ENCODE measurements at places on chromosomes 3 and 15. TPM values are rescaled to one million over a fixed set of nuclear protein-coding genes. Genes with fewer than 3 reads are reported as not detected.

GRCh38 chr3:162332344-162332743 lies 835.7 kb downstream of the OTOL1 start:
- no peak overlapping the region for H3K4me3 ChIP-seq
- no peak overlapping the region for H3K27ac ChIP-seq
- DNase-seq, result no peak
- no peaks in the 10 kb centered on the region for H3K27me3 ChIP-seq
- no peaks in the 10 kb centered on the region for H3K36me3 ChIP-seq
- H3K4me1 ChIP-seq, result no peaks in the 10 kb centered on the region

DNA sequence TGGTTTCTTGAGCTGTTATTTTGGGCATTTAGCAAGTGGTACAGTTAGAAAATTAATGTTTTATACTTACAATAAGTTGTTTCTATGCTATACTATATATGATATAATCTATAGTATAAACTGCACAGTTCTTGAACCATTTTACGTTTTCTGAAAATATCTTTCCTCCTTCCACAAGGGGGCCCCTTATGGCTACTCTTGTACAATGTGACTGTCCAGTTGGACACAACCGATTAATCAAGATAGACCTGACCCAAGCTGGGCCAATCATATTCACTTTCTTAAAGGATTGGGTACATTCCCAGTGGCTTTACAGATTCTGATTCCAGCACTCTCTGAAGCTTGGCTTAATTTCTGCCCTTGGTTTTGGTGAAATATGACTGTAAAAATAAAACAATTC lies 953.4 kb downstream of the AGBL1 start:
- H3K27me3 ChIP-seq, result no peaks in the 10 kb centered on the region
- no peaks in the 10 kb centered on the region for H3K36me3 ChIP-seq
- H3K4me3 ChIP-seq, result no peak overlapping the region
- no peaks in the 10 kb centered on the region for H3K4me1 ChIP-seq

KY gene
- total RNA-seq, result 46.4 TPM

- no peak overlapping the region for H3K4me3 ChIP-seq
- no peak for DNase-seq
- no peaks in the 10 kb centered on the region for H3K4me1 ChIP-seq
These were observed 261.6 kb downstream of the VPS13C start for GRCh38 chr15:61798631-61799030.

CCK gene
- total RNA-seq, result 10.3 TPM

- H3K4me3 ChIP-seq, result no peak overlapping the region
- no peaks in the 10 kb centered on the region for H3K36me3 ChIP-seq
- peaks cover 4% of the 10 kb centered on the region for H3K4me1 ChIP-seq
- H3K27ac ChIP-seq, result no peak overlapping the region
- no peak for DNase-seq
These were observed 12.3 kb downstream of the ANPEP start for GRCh38 chr15:89802231-89802928.

DNA sequence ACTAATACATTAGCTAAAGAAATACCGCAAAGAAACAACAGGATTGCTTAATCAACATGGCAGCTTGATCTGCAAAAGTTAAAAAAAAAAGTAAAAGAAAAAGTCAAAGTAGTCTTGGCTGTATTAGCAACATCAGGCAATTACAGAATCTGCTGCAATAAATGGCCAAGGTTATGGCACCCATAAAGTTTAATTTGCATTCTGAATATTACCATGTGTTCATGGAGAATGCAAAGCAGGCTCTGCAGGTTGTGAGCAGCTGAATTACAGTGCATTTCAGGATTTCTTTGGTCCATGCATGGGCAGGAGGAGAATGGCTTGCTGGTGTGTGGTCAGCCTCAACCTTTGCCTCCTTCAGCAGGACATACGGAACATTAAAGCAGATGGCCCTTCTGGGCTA lies 199.1 kb upstream of the AZI2 start:
- no peak for DNase-seq
- H3K36me3 ChIP-seq, result no peaks in the 10 kb centered on the region
- no peak overlapping the region for H3K4me3 ChIP-seq

DNA sequence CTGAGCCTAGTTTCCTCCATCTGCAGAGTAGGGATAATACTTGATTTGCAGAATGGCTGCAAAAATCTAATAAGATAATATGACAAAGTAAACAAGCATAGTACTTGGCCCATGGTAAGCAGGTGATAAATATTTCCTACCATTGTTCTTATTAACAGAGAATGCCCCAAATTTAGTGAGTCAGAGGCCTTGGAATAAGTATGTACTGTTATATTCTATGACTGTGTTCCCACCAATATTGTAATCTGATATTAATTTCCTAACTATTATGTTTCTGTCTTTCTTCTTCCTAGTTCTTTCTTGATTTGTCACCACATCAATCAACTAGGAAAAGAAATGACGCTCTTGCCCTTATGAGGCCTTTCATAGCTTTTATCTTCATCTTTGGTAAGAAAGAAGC lies 178.4 kb upstream of the SLC2A2 start:
- no peak for DNase-seq
- no peaks in the 10 kb centered on the region for H3K27me3 ChIP-seq
- peaks cover 2% of the 10 kb centered on the region for H3K36me3 ChIP-seq

GRCh38 chr3:195905970-195906864 lies 2.1 kb downstream of the TNK2 start:
- no peak for DNase-seq
- peak overlapping the region; percentile 51 for H3K4me3 ChIP-seq
- H3K27ac ChIP-seq, result peak overlapping the region; percentile 84
- H3K4me1 ChIP-seq, result peaks cover 41% of the 10 kb centered on the region
- H3K36me3 ChIP-seq, result no peaks in the 10 kb centered on the region

GRCh38 chr3:45693941-45694521 lies 4.8 kb downstream of the SACM1L start:
- no peaks in the 10 kb centered on the region for H3K27me3 ChIP-seq

RNU5B-1 gene
- 283 TPM for total RNA-seq

DNA sequence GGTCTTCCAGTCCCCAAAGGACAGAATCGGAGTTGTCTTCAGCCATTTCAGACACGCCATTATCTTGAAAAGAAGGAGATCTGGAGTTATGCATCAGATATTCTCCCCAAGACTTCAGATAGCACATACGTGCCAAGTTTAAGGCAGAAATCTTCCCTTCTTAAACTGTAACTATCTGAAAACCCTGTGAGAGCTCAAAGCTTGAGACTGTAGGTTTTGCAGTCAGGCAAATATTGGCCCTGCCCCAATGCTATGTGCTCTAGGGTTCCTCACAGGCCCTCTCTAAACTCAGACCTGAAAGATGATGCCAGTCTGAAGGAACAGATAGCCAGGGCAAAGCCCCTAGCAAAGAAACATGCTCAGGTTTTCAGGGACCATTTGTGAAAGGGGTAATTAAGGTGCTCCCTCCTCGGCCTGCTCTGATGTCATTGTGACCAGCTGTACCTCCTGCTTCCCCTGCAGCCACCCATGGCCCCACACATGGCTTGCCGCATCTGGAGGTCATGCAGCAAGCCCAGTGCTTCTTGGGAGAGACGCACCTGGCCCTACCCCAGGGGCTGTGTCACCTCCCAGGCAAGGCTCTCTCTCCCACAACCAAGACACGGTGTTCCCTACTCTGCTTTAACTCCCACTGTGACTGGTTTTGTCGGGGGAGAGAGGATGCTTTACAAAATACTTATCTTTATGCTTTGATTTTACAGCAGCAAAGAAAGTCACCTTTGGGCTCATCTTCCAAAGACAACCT lies 53.4 kb upstream of the POMGNT2 start:
- H3K27me3 ChIP-seq, result no peaks in the 10 kb centered on the region
- H3K27ac ChIP-seq, result no peak overlapping the region
- no peak overlapping the region for H3K4me3 ChIP-seq
- peaks cover 29% of the 10 kb centered on the region for H3K4me1 ChIP-seq
- no peaks in the 10 kb centered on the region for H3K36me3 ChIP-seq
- no peak for DNase-seq

DNA sequence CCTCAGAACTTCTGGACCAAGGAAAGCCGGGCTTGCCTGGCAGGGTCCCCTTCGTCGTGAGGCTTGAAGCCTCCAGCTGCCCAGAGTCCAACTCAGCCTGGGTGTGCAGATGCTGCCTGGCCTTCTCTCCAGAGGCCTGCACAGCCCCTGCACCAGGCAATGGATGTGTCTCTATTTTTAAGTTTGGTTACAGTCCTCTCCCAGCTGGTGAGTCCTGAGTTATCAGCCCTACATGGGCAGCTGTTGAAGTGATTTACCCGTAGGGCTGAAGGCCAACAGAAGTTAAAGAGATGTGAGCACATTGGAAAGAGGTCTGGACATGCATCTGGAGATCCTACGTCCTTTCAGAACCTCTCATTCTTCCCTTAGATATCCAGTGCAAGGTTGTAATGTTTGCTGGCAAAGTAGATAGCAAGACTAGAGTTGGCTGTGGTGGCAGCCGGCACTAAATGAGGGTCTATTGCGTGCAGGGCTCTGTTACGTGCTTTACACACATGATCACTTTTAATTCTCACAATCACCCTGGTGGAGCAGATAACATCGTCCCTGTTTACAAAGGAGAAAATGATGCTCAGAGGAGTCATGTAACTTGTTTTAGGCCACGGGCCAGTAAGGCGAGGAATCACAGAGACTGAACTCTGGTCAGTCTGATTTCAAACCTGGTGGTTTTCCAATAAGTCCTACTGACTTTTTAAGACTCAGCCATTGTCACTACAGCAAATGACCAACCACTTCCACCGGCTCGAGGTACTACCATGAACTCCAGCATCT lies 9.9 kb downstream of the FYCO1 start:
- peak; percentile 83 for DNase-seq
- no peaks in the 10 kb centered on the region for H3K27me3 ChIP-seq
- H3K27ac ChIP-seq, result peak overlapping the region; percentile 48
- H3K4me3 ChIP-seq, result no peak overlapping the region

USP4 gene
- total RNA-seq, result 17.9 TPM

DNA sequence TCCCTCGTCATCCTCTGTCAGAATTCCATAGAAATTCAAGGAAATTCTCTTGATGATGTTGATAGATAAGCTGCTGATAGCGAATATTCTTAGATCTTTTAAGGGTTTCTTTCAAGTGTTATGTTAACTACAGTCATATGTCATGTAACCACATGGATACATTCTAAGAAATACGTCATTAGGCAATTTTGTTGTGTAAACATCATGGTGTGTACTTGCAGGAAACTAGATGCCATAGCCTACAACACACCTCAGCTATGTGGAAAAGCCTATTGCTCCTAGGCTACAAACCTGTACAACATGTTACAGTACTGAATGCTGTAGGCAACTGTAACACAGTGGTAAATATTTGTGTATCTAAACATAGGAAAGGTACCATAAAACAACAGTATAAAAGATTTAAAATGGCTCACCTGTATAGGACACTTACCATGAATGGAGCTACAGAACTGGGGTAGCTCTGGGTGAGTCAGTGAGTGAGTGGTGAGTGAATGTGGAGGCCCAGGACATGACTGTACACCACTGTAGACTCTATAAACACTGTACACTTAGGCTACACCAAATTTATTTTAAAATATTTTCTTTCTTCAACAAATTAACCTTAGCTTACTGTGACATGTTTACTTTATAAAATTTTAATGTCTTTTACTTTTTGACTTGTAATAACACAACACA lies 34.6 kb downstream of the GLDN start:
- no peak for DNase-seq
- no peak overlapping the region for H3K4me3 ChIP-seq
- H3K4me1 ChIP-seq, result peaks cover 7% of the 10 kb centered on the region
- no peaks in the 10 kb centered on the region for H3K27me3 ChIP-seq
- H3K27ac ChIP-seq, result no peak overlapping the region
- no peaks in the 10 kb centered on the region for H3K36me3 ChIP-seq

IQCF5 gene
- total RNA-seq, result not detected

HTR3C gene
- not detected for total RNA-seq

DNA sequence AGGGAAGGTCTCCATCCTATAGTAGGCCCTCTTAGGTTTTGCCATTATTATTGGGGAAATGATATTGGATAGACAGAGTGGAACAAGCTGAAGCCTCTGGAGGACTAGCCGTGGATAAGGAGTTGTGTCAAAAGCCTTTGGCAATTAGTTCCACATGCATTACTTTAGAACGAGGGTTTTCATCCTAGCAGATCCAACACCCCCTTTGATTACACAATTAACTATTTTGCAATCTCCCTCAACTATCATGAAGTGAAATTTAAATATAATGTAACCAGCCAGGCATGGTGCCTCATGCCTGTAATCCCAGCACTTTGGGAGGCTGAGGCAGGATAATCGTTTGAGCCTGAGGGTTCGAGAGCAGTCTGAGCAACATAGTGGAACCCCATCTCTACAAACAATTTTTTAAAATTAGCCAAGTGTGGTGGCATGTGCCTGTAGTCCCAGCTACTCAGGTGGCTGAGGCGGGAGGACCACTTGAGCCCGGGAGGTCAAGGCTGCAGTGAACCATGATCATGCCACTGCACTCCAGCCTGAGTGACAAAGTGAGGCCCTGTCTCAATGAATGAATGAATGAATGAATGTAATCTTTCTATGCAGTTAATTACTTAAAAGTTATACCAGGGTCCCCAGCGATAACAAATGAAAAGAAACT lies 56.8 kb downstream of the PXYLP1 start:
- H3K36me3 ChIP-seq, result peaks cover 22% of the 10 kb centered on the region
- DNase-seq, result no peak
- peaks cover 17% of the 10 kb centered on the region for H3K4me1 ChIP-seq
- no peak overlapping the region for H3K27ac ChIP-seq

- H3K36me3 ChIP-seq, result no peaks in the 10 kb centered on the region
- peak; percentile 68 for DNase-seq
- H3K4me1 ChIP-seq, result no peaks in the 10 kb centered on the region
- H3K27me3 ChIP-seq, result no peaks in the 10 kb centered on the region
These were observed 23.5 kb upstream of the RAP2B start for GRCh38 chr3:153138276-153139210.

C3orf22 gene
- total RNA-seq, result 0.04 TPM

- H3K27me3 ChIP-seq, result no peaks in the 10 kb centered on the region
- no peaks in the 10 kb centered on the region for H3K36me3 ChIP-seq
- no peaks in the 10 kb centered on the region for H3K4me1 ChIP-seq
- H3K27ac ChIP-seq, result no peak overlapping the region
These were observed 514.3 kb downstream of the PDCD6IP start for GRCh38 chr3:34312684-34313083.

GOLGA8R gene
- 3.1 TPM for total RNA-seq

GRCh38 chr3:50150863-50151686 lies 4.0 kb upstream of the SEMA3F start:
- H3K36me3 ChIP-seq, result no peaks in the 10 kb centered on the region
- peaks cover 10% of the 10 kb centered on the region for H3K27me3 ChIP-seq
- no peak overlapping the region for H3K4me3 ChIP-seq
- DNase-seq, result peak; percentile 83
- peaks cover 42% of the 10 kb centered on the region for H3K4me1 ChIP-seq
- H3K27ac ChIP-seq, result peak overlapping the region; percentile 51

GRCh38 chr3:31226346-31226745 lies 306.4 kb upstream of the STT3B start:
- no peak overlapping the region for H3K4me3 ChIP-seq
- no peak overlapping the region for H3K27ac ChIP-seq
- H3K4me1 ChIP-seq, result peaks cover 3% of the 10 kb centered on the region
- no peak for DNase-seq
